SK-N-SH treated with all-trans-retinoic acid at 6 μM for 48 hours (cell line): ENCODE measurements at places on chromosomes 6 and 20.
A peak's percentile ranks its signal among the peaks of the same experiment; 100 is the strongest.

DNA sequence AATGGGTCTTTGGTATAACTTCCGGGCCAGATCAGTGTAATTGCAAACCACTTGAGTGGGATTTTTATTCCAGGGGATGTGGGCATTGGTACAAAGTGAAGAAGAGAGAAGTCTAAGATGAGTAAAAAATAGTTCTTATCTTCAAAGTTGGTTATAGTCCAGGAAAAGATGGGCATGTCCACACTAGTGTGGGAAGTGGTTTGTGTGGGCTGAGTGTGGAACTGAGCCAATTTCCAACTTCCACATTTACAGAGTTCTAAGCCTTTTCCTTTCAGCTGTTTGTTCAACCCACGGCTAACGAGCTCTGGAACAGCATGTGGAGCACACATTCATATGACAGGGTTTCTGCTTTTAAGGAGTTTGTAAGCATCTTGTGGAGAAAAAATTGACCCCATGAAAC lies 72.3 kb upstream of the IFNGR1 start:
- ATAC-seq = no peak

- ATAC-seq = no peak
These were observed 8.8 kb downstream of the NR2E1 start for GRCh38 chr6:108174371-108175175.

DNA sequence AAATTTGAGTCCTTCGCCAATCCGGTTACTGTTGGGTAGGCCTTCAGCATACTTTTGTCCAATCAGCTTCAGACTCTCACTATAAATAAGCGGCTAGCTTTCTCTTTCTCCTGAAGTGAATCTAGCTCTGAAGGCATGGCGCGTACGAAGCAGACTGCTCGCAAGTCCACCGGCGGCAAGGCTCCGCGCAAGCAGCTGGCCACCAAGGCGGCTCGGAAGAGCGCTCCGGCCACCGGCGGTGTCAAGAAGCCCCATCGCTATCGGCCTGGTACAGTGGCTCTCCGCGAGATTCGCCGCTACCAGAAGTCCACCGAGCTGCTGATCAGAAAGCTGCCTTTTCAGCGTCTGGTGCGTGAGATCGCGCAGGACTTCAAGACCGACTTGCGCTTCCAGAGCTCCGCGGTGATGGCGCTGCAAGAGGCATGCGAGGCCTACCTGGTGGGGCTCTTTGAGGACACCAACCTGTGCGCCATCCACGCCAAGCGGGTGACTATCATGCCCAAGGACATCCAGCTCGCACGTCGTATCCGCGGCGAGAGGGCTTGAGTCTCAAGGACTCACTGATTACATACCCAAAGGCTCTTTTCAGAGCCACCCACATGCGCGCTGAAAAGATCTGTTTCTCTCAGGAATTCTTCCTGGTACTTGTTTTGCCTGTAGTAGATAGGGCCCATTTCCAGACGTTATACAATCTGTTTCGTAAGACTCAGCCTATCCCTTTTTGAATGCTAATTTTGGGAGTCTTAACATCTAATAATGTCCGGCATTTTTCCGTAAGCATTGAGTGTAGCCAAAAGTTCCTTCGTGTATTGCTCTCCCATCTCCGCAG lies 102.0 kb downstream of the OR2B2 start:
- ATAC-seq = peak; percentile 52

- ATAC-seq = no peak
These were observed 89.8 kb downstream of the IYD start for GRCh38 chr6:150458579-150458978.

GRCh38 chr20:57408536-57409233 lies 17.5 kb downstream of the RBM38 start:
- no peak for ATAC-seq

GRCh38 chr6:79334674-79335073 lies 100.2 kb upstream of the HMGN3 start:
- no peak for ATAC-seq

DNA sequence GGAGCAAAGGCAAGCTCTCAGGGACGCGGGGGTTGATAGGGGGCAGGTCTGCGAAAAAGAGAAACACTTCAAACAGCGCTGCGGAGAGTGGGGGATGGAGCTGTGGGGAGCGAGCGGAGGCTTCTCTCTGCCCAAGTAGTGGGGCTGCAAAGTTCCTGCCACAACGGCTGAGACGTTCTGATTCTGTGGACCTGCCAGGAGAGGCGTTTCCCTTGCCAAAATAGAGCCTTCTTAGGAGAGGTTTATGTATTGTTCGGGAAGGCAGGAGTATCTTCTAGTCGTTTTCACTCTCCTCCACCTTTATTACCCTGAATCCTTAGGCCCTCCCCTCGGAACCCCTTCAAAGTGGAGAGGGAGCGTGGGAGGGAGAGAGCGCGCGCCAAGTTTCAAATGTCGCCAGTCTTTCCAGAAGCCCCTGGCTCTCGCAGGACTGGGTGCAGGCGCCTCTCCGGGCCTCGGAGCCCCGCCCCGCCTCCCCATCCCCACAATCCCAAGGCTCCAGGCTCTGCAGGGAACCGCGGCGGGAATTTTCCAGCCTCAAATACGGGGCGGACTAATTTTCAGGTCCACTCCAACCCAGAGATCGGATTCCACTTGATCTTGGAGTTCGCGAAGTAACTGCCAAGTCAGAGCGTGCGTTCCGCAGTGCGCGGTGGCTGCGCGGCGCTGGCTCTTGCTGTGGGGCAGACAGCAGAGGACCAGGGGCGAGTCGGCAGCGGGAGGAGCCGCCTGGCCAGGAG lies 10.0 kb upstream of the POU3F2 start:
- ATAC-seq = peak; percentile 70

GRCh38 chr6:40804905-40805304 lies 217.7 kb upstream of the LRFN2 start:
- ATAC-seq = no peak

GRCh38 chr6:37256692-37257319 lies 766 bp upstream of the TBC1D22B start:
- ATAC-seq = no peak

DNA sequence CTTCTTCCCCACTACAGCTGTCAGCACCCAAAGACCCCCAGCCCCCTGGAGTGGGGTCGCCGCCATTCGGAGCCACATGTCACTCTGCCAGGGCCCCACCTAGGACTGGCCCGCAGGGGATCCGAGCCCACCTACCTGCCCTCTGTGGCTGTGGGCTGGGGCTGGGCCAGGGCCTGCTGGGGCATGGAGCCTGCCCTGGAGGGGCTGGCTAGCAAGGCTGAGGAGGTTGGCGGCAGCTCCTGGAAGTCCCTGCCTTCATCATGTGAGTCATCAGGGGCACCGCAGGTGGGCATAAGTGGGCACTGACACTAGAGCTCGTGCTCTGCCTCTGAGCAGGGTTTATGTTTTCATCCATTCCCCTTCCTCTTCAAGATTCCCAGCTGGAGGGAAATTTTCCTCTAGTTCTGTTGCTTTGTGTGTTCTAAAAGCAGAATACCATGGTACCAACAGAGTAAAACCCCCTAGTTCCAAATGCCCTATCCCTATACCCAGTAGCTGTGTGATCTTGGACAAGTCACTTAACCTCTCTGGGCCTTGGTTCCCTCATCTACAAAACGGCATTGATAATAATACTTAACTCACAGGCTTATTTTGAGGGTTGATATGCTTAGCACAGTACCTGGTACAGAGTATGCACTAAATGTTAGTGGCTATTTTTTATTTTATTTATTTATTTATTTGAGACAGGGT lies 8.7 kb upstream of the FANCE start:
- no peak for ATAC-seq

DNA sequence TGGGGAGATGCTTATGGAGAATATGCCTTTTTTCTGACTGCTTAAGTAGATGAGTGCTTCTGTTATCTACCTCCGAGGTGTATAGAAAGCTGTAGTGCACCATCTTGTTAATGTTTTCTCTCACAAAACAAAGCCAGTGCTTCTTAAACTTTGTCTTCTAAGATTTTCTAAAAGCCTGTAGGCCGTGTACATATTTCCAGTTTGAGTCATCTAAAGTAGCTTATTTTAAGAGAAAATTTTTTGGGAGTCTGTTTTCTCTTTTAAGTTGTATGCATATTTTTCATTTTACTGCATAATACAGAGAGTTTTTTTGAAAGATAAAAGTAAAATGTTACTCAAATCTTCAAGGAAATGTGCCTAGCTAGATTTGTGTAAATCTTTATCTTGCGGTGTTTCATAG lies 151.7 kb downstream of the GRIK2 start:
- peak; percentile 28; the same call in 1 of the 3 replicates for ATAC-seq

- ATAC-seq = no peak
These were observed 2.2 kb upstream of the TAP2 start for GRCh38 chr6:32840604-32841246.

- ATAC-seq = no peak
These were observed 77.2 kb downstream of the GPR6 start for GRCh38 chr6:110055387-110055735.

- no peak for ATAC-seq
These were observed 338.3 kb upstream of the CHD6 start for GRCh38 chr20:41956338-41957074.

DNA sequence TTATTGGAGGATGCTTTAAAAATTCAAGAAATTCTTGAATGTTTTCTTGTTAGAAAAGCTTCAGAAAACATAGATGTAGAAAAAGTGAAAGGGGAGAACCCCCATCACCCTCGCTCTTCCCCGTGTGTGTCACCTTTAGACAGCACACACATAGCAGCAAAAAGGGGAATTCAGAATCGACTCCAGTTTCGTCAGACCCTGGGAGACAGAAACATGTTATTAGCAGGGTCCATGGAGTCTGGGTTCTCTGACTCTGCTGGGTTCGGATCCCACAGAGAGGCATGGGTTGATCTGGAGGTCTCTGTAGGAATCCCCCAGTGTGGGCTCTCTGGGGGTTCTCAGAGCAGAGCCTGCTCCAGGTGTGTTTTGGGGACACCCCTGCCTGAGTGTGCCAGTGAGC lies 43.7 kb downstream of the ARHGAP40 start:
- no peak for ATAC-seq

DNA sequence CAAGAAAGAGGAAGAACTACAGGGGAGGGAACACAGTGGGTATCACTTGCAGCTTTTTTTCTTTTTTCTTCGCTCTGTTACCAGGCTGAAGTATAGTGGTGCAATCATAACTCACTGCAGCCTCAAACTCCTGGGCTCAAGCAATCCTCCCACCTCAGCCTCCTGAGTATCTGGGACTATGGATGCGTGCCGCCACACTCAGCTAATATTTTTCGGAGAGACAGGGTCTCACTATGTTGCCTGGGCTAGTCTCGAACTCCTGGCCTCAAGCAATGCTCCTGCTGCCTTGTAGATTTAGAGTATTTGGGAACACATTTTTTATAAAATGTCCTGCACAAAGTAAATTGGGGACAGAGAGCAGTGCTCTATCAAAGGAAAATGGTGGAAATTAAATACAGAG lies 28.3 kb downstream of the PARD6B start:
- no peak for ATAC-seq

DNA sequence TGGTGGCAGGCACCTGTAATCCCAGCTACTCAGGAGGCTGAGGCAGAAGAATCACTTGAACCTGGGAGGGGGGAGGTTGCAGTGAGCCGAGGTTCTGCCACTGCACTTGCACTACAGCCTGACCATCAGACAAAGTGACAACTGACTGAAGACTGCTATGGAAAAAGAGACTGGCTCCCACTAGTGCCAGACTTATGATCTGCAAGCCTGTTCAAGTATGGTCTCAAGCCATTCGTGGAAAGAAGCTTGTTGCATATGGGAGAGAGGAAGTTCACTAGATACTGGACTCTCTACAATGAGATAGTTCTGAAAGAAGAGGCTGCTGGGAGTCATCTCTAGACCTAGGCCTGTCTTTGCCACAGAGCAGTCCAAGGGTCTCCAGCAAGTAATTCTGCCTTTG lies 26.7 kb downstream of the MDN1 start:
- peak; percentile 94 for ATAC-seq

DNA sequence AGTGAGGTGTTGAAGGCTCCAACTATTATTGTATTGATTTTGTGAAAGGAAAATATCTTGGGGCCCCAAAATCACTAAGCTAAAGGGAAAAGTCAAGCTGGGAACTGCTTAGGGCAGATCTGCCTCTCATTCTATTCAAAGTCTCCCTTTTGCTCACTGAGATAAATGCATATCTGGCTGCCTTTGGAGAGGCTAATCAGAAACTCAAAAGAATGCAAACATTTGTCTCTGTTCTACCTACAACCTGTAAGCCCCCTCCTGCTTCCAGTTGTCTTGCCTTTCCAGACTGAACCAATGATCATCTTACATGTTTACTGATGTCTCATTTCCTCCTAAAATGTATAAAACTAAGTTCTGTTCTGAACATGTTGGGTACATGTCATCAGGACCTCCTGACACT lies 125.9 kb downstream of the HTR1B start:
- no peak for ATAC-seq

DNA sequence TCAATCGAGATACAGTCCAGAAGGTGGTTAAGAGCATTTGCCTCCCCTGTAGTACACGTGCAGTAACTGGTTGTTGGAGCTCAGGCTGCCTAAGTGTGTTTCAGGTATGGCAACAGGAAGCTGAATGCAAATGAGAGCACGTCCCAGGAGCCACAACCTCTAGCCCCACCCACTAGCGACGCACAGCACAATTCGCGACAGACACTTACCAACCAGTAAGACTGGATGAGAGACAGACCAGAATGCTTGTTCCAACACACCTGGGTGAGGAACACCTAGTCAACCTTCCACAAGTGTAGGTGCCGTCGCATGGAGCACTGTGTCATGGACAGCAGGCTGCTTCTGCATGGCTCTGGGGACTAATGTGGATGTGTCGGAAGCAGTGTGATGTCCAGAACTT lies 7.2 kb upstream of the SERPINB1 start:
- no peak for ATAC-seq

GRCh38 chr6:28922004-28922820 lies 1.6 kb downstream of the TRIM27 start:
- peak; percentile 5 for ATAC-seq

DNA sequence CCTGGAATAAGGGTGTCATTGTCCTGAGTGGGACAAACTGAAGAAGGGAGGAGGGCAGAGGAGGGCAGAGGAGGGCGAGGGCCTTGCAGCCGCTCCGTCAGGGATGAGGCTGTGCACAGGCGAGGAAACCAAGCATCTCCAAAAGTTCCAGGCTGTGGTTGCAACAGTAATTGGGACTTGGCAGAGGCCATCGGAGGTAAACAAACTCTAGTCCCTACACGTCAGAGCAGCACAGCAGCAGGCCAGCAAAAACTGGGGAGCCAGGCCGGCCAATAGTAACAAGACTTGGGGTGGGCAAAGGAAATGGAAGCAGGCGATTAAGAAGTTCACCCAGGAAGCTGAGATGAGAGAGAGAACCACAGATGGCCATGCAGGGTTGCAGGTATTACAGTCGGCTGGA lies 142.8 kb downstream of the SMOC2 start:
- no peak for ATAC-seq

DNA sequence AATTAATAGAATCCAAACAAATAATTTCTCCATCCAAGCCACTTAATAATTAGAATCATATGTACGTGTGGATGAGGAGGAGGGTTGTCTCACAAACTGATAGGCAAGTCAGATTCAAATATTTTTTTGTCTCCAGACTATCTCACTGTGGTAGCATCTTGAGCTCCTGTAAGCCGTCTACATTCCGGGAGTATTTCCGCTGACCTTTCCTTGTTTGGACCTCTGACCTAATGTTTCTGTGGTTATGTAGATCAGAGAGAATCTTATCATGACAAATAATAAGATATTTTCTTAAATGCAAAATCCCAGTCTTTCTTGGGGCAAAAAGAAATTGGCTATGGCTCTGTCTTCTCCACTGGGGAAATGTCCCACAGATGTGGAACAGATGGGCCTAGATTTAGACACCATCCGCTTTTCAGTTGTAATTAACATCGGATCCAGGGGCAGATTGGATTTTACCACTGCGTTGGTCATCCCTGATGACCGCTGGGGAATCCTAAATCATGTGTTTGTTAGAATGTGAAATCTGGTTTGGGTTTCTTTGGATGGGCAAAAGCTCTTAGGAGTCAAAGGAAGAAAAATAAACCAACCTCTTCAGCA lies 197.1 kb upstream of the RIN2 start:
- ATAC-seq = no peak

- no peak for ATAC-seq
These were observed 230.0 kb upstream of the SULF2 start for GRCh38 chr20:48015141-48015910.
